ENCODE measurements at places on chromosomes 4 and X.

DNA sequence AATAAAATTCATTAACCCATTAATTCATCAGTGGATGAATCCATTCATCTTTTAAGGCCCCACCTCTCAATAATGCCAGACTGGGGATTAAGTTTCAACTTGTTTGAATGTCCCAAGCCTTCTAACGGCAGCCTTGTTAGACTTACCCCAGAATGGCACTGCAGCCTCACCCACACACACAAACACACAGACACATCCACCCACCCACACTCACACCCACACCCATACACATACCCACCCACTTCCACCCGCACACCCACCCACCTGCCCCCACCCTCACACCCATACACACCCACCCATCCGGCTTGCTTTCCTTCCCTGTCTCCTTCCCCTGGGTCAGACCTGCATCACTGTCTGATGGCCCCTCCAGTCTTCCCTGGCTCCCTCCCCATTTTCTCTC is 102.6 kb downstream of the ARHGAP10 start:
- H3K27ac ChIP-seq = peak overlapping the region; percentile 94
- peaks cover 12% of the 10 kb centered on the region for H3K4me1 ChIP-seq
- no peak for DNase-seq
- H3K4me3 ChIP-seq = no peak overlapping the region
- H3K27me3 ChIP-seq = no peaks in the 10 kb centered on the region
- no peaks in the 10 kb centered on the region for H3K36me3 ChIP-seq

GRCh38 chr4:145003675-145004074 is 94.3 kb downstream of the ANAPC10 start:
- DNase-seq = no peak
- H3K4me3 ChIP-seq = no peak overlapping the region
- peaks cover 2% of the 10 kb centered on the region for H3K4me1 ChIP-seq
- no peaks in the 10 kb centered on the region for H3K36me3 ChIP-seq
- no peaks in the 10 kb centered on the region for H3K27me3 ChIP-seq
- no peak overlapping the region for H3K27ac ChIP-seq

DNA sequence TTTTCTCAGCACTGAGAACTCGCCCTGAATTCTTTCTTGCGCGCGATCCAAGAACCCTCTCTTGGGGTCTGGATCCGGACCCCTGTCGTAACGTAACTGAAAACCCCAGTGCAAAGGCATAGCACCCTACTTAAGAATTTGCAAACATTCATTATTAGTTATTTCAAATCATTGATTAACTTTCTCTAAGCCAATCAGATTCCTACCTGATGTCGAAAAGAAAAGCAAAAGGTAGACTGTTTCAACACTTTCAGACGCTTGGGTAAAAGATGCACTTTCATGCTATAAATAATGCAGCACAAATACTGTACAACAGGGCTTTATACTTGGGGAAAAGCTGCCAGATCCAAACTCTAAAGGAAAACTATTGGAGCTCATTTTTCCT is 817 bp upstream of the WDR19 start:
- H3K4me3 ChIP-seq = peak overlapping the region; percentile 61
- H3K27ac ChIP-seq = no peak overlapping the region
- DNase-seq = no peak
- peaks cover 4% of the 10 kb centered on the region for H3K4me1 ChIP-seq
- H3K27me3 ChIP-seq = no peaks in the 10 kb centered on the region

DNA sequence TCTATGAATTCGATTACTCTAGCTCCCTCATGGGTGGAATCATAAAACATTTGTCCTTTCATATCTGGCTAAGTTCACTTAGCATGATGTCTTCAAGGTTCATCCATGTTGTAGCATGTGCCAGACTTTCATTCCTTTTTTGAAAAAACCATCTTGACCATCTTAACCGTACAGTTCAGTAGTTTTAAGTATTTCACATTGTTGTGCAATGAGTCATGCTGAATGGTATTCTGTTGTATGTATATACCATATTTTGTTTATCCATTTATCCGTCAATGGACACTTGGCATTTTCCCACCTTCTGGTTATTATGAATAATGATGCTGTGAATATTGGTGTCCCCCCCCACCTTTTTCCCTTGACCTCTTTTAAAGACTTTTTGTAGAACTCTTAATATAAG is 72.4 kb upstream of the TLR2 start:
- H3K4me1 ChIP-seq = no peaks in the 10 kb centered on the region
- no peak overlapping the region for H3K4me3 ChIP-seq
- DNase-seq = no peak
- no peaks in the 10 kb centered on the region for H3K27me3 ChIP-seq

DNA sequence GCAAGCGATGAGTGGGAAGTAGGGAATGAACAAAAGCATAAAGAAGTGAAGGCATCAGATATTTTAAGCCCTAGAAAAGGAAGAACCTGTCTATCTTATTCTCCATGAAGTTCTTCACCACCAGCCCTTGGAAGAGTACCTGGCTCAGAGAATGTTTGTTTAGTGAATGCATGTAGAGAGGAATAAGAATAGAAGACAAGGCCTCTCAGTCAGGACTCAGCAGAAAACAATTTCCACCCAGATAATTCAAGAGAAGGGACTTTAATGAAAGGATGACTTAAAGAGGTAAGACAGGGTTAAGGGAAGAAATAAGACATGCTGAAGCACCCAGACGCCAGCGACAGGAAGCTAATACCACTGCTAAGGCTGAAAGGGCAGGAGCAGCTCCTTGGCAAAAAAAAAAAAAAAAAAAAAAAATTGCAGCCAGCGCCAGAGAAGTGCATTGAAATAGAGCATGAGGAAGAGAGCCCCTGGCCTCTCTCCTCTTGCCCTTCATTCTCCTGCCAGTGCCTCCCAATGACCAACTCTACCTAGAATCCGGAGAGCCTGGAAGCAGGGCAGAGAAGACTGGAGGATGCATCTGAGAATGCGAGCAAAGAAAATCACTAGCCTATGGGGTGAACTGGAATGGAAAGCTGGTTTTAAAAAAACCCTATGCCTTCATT is 47.2 kb upstream of the RASGEF1B start:
- no peaks in the 10 kb centered on the region for H3K36me3 ChIP-seq
- no peak for DNase-seq
- H3K4me1 ChIP-seq = no peaks in the 10 kb centered on the region
- no peak overlapping the region for H3K4me3 ChIP-seq
- no peak overlapping the region for H3K27ac ChIP-seq

GRCh38 chr4:68463796-68464195 is 16.5 kb downstream of the TMPRSS11E start:
- no peaks in the 10 kb centered on the region for H3K4me1 ChIP-seq
- no peaks in the 10 kb centered on the region for H3K27me3 ChIP-seq
- DNase-seq = no peak

DNA sequence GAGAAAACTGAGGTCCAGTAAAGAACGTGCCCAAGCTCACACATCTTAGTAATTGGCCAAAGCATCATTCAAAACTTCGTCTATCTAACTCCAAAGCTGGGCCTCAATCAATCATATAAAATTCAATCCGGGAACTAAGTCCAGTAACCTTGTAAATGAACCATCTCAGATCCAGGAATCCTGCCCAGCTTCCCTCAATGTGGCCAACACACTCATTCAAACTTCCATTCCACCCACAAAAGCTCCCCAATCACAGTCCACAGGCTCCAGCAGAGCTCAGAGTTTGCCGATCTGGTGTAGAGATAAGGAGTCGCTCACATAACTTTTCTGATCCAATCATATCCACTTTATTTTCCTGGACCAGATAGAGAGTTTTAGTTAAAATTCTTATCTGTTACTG is 144.8 kb downstream of the SPATA18 start:
- H3K4me3 ChIP-seq = no peak overlapping the region
- peak overlapping the region; percentile 6 for H3K27ac ChIP-seq
- DNase-seq = no peak
- H3K36me3 ChIP-seq = no peaks in the 10 kb centered on the region
- H3K4me1 ChIP-seq = peaks cover 7% of the 10 kb centered on the region

- H3K27ac ChIP-seq = no peak overlapping the region
- no peaks in the 10 kb centered on the region for H3K27me3 ChIP-seq
- H3K4me1 ChIP-seq = no peaks in the 10 kb centered on the region
- H3K36me3 ChIP-seq = no peaks in the 10 kb centered on the region
- H3K4me3 ChIP-seq = no peak overlapping the region
- DNase-seq = no peak
Measured at GRCh38 chr4:112800001-112800400, 163.1 kb downstream of the LARP7 start.

- no peak overlapping the region for H3K27ac ChIP-seq
- no peaks in the 10 kb centered on the region for H3K36me3 ChIP-seq
- H3K4me3 ChIP-seq = no peak overlapping the region
Measured at GRCh38 chr4:140808256-140808655, 52.1 kb upstream of the TBC1D9 start.

GRCh38 chrX:153648358-153649177 is 1.6 kb downstream of the DUSP9 start:
- H3K36me3 ChIP-seq = no peaks in the 10 kb centered on the region
- H3K4me1 ChIP-seq = peaks cover 4% of the 10 kb centered on the region
- H3K27ac ChIP-seq = no peak overlapping the region
- H3K4me3 ChIP-seq = no peak overlapping the region
- peaks cover 14% of the 10 kb centered on the region for H3K27me3 ChIP-seq

DNA sequence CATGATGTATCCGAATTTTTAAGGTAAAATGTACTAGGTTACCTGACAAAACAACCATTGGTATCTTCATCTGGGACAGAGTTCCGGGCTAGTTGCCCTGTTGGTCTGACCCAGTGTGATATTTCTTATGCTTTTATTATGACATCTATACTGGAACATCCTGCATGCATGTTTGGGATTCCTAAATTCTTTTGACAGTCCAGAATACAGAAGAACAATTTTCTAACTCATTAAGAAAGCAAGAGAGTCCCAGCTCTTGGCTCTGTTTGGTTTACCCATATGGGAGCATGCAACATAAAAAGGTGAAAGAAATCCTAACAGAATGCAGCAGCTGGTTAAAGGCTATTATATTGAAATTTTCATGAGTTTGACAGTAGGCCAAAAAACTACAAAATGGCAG is 247.7 kb upstream of the FTHL17 start:
- no peak overlapping the region for H3K4me3 ChIP-seq
- H3K27ac ChIP-seq = no peak overlapping the region
- no peaks in the 10 kb centered on the region for H3K36me3 ChIP-seq
- DNase-seq = no peak
- no peaks in the 10 kb centered on the region for H3K27me3 ChIP-seq
